ENCODE measurements at places on chromosomes 7 and 10.

GRCh38 chr7:41425926-41426325, 277.0 kb downstream of the INHBA start:
- no peak for DNase-seq

GRCh38 chr10:126147866-126148587, 240.2 kb downstream of the ADAM12 start:
- DNase-seq, result no peak

- no peak for DNase-seq
These were observed 3.5 kb upstream of the OIT3 start for GRCh38 chr10:72890086-72890485.

DNA sequence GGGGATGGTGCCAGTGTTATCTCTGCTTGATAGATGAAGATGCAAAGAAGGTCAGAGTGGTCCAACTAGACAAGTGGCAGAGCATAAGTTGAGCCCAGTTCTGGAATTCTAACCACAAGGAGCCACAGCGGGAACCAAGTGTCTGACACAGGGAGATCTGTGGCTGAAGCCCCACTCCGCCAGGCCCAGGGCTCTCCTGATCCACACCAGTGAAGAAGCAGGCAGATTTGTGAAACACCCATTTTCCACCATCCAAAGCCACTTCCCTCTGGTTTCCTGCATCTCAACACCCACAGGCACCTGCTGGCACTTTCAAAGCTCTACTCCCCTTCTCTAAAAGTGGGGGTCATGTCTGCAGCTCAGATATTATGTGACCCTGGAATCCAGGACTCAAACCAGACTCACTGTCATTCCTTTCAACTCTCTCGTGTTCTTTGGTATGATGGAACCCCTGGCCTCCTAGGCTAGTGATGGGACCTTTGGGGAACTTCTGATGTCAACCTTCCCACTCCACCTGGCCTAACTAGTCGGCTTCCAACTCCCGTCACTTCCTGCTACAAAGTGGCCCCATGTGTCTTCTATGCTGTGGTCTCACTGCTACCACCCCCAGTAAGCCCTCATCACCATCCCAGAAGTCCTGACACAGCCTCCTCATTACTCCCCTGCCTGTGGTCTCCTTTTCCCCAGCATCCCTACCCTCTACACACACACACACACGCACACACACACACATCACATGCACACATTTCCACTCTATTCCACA, 177.6 kb downstream of the GRID1 start:
- no peak for DNase-seq

GRCh38 chr7:50696810-50697582, 85.7 kb downstream of the GRB10 start:
- DNase-seq, result no peak

GRCh38 chr10:57145548-57145947, 784.5 kb upstream of the ZWINT start:
- no peak for DNase-seq

GRCh38 chr7:24578052-24578451, 4.8 kb downstream of the PALS2 start:
- DNase-seq, result no peak

- DNase-seq, result no peak
These were observed 109.4 kb downstream of the ARHGAP22 start for GRCh38 chr10:48495282-48496045.

- no peak for DNase-seq
These were observed 48.2 kb upstream of the SHH start for GRCh38 chr7:155860461-155860839.

GRCh38 chr7:151194188-151194587, 7.1 kb upstream of the ASB10 start:
- DNase-seq, result no peak

GRCh38 chr7:45460379-45460778, 113.8 kb upstream of the ADCY1 start:
- DNase-seq, result no peak

- no peak for DNase-seq
These were observed 9.9 kb downstream of the SOSTDC1 start for GRCh38 chr7:16455591-16455990.

DNA sequence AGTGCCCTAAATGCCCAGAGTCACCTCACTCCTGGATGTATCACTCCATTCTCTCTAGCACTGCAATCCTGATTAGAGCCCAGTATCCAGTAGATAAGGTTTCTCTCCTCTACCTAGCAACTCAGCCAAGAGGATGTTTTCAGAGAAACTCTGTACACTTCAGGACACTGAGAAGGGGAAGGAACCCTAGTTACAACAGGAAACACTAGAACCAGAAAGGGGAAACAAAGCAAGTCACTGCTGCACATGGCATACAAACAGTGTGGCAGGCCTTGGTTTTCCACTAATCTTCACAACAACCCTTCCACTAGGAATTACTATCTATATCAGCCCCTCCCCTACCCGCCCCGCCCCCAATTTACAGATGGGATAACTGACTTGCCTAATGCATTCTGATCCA, 1.6 kb downstream of the FAM204A start:
- DNase-seq, result no peak

GRCh38 chr7:40509287-40509996, 374.6 kb downstream of the SUGCT start:
- no peak for DNase-seq

DNA sequence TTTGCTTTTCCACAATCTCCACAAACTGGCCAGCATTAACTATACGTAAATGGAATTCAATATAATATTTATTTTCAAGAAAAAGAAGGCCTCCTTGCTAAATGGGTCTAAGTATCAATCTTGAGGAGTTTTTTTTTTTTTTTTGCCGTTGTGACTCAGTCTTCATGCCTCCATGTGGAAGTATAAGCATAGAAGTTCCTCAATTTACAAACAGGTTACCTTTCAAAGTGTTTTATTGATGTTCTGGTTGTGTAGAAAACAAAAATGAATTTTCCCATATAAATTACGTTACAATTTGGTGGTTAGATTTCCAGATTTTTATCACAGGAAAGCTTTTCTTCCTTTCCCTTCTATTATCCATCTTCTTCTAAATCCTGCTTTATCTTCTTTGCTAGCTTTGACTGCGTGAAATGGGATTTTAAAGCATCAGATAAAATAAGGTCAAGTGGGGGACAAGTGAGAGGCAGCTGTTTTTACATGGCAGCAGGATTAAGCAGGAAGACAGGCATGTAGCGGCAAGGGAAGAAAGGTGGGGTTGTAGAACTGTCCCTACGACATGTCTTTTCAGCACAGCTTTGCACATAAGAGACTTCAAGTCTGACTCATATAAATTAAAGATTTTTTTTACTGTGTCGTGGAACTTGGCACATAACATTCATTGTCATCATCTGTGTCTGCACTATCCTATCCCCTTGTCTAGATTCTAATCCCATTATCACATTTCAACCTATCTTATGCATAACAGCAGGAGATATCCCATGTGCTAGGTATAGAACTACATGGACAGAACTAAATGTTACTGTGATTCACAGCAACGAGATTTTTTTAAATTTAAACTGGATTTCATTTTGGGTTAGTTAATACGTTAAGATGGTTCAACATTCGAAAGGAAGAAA, 135.3 kb upstream of the FAM3C start:
- no peak for DNase-seq

DNA sequence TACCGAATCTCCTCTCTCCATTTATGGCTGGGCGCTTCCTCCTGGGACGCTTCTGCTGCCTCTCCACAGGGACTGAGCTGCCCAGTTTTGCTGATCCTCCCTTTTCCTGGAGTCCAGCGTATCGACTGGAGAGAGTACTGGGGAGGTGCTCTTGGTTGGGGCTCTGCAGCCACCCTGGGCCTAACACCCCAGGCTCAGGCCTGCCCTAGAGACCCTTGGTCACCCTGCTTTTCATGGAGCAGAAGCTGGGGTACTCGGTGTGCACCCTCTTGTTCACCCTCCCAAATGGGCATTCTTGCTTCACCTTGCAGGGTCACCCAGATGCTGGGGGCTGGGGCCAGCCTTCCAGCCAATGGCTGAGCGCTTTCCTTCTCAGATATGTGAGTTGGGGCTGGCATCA, 88.8 kb upstream of the RET start:
- DNase-seq, result peak; percentile 25

- DNase-seq, result no peak
These were observed 463.2 kb downstream of the SORCS3 start for GRCh38 chr10:105104297-105104696.

- no peak for DNase-seq
These were observed 150.6 kb upstream of the FOXP2 start for GRCh38 chr7:114264023-114264422.

DNA sequence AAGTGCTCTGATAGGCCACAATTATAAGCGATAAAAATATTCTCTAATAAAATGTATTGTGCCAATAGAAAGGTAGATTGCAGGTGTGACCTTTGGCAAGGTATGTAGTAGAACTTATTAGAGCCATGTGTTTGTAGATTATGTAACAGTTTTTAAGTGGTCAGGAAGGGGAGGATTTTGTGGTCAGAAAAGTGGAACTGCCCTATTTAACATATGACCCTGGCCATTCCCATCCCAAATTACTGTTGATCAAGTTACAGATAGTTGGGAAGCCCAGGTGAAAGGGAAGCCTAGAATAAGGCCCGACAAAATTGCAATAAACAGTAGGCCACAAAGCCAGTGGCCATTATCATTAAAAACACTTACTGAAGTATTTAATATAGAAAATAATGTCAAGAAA, 89.2 kb downstream of the SPAG6 start:
- DNase-seq, result no peak

- no peak for DNase-seq
These were observed 202.3 kb downstream of the GRID1 start for GRCh38 chr10:86164174-86164774.

- DNase-seq, result no peak
These were observed 82.8 kb upstream of the FGFR2 start for GRCh38 chr10:121680879-121681655.

- peak; percentile 51 for DNase-seq
These were observed 168.6 kb downstream of the MLLT10 start for GRCh38 chr10:21702633-21703111.

GRCh38 chr10:79047584-79047874, 21.2 kb upstream of the ZMIZ1 start:
- DNase-seq, result no peak

DNA sequence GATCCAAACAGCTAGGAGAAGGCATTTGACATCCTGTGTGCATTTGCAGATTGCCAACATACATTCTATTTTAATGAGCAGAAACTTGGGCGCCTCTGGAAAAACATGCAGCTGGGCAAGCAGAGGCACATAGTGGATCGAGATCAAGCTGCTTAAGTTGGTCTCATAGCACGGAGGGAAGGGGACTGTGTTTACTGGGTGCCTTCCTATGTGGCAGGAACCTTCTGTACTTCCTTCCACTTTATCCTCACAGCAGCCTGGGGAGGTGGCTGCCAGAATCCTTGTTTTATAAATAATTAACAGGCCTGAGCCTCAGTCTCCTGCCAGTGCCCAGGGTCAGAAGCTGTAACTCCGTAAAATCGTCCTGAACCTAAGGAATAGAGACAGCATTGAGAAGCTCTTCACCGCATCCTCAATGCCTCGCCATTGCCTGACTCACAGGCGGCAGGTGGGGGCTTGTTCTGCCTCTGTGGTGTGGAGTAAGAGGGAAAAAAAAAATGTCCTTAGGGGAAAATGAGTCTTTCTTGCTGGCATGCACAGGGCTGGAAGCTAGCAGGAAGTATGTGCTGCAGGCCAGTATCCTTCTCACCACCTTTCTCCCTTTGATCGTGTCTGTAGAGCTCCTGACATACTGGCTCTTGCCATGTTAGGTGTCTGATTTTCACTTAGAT, 6.2 kb downstream of the VWA2 start:
- DNase-seq, result no peak

Measured in GM13976 (cell line).